ENCODE measurements at places on chromosomes 5 and 9.

DNA sequence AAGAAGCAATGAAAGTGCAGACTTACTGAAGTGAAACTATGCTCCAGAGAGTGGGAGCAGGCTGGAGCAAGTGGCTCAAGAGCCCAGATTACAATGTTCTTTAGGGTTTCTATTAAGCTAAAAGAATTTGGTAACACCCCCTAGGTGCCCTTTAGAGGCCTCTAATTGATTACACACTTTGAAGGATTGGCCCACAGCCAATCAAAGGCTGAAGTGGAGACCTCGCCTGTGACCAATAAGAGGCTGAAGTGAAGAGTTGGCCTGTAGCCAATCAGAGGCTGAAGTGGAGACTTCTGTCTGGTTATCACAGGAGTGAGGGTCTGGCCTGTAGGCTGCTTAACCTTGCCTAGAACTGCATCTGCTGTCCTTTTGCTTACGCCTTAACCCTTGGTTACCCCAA, 46.7 kb upstream of the SPATA31C2 start:
- DNase-seq, result no peak

GRCh38 chr9:34070606-34071324, 22.1 kb upstream of the UBAP2 start:
- DNase-seq, result no peak

GRCh38 chr5:135032999-135033861, 798 bp downstream of the PITX1 start:
- DNase-seq, result peak; percentile 10

GRCh38 chr9:87635656-87636501, 90.0 kb upstream of the CTSL start:
- no peak for DNase-seq

- DNase-seq, result no peak
These were observed 39.9 kb upstream of the RNF130 start for GRCh38 chr5:180111273-180112002.

DNA sequence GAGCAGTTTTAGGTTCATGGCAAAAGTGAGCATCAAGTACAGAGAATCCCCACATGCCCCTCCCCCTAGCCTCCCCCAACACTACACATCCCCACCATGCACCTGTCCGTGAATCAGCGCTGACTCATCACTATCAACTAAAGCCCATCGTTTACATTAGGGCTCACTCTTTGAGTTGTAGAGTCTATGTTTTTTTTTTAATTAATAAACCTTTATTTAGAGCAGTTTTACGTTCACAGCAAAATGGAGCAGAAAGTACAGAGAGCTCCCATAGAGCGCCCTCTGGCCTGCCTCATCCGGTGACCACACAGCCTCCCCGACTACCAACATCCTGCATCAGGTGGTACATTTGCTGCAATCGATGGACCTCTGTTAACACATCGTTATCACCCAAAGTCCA, 47.9 kb upstream of the UNC5A start:
- DNase-seq, result no peak

DNA sequence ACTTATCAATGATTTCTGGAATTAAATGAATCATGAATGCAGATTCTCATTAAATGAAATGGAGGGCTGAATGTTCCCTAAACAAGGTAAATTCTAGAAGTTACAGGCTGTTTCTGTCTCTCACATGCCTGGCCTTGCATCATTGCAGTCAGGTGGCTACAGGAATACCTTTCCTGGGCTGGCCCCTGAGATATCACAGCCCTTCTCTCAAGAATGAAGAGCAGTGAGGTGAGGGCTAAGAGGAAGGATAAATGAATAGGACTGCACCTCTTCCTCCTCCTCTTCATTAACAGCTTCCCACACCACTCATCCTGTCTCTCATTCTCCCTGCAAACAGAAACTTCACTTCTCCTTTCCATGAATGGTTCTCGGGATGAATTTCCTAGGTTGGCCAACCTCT, 22.5 kb downstream of the ARHGEF28 start:
- no peak for DNase-seq

DNA sequence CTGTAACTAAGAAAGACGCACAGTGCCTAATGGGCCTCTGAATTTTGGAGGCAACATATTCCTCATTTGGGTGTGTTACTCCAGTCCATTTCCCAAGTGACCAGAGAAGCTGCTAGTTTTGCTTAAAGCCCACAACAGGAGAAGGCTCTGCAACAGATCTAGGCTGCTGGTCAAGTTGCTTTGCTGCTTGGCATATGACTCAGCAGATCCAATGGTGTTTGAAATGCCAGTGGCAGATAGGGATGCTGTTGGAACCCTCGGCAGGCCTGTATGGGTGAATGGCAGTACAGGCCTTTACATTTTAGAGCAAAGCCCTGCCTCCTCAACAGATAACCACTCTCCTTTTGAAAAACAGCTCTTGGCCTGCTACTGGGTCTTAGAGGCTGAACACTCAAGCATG, 36.2 kb upstream of the ROR2 start:
- DNase-seq, result no peak

- DNase-seq, result no peak
These were observed 191.0 kb downstream of the GABBR2 start for GRCh38 chr9:98517761-98518160.

DNA sequence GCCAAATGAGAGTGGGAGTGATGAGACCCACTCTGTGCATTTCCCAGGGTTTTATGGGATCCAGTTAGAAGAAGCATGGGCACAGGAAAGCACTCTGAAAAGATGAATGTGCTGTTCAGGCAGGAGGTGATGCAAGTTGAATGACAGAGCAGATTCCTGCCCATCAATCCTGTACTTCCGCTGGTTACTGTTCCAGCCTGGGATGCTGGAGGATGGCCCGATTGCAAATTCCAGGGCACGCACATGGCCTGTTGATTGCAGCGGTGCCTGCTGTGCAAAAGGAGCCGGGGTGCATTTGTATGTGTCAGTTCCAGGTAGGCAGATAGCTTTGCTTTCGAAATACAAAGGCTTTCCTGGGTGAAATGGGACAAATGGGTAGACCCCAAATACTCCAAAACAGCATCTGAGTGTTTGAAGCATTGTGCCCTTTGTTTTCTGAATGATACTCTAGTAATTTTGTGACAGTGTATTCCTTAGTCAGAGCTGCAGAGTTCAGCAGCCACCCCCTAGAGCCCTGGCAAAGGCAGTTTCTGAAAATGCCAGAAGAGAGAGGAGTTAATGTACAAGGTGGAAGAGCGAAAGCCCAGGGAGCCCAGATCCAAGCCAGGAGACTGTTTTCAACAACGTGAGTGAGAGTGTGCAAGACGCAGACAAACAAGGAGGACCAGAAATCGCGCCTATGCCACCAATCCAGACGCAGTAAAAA, 454.2 kb upstream of the CLINT1 start:
- DNase-seq, result no peak

- DNase-seq, result no peak
These were observed 71.6 kb downstream of the ERCC6L2 start for GRCh38 chr9:95947118-95947517.

- DNase-seq, result no peak
These were observed 491.7 kb upstream of the PIK3R1 start for GRCh38 chr5:67723873-67724272.

DNA sequence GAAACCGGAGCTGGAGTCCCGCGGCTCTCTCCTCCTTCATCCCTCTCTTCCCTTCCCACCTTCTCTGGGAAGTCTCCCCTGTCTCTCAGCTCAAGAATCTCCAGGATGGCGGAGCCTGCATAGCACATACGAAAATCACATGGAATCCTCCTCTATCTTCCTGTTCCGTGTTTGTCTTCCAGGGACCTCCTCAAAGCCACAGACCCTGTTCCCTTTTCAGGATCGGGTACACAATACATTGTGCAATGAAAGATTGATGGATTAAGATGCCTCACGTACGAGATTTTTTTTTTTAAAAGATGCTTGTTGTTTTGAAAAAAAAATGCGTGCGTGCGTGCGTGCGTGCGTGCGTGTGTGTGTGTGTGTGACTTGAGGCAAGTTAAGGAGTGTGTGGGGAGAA, 46.6 kb upstream of the OLFM1 start:
- no peak for DNase-seq

DNA sequence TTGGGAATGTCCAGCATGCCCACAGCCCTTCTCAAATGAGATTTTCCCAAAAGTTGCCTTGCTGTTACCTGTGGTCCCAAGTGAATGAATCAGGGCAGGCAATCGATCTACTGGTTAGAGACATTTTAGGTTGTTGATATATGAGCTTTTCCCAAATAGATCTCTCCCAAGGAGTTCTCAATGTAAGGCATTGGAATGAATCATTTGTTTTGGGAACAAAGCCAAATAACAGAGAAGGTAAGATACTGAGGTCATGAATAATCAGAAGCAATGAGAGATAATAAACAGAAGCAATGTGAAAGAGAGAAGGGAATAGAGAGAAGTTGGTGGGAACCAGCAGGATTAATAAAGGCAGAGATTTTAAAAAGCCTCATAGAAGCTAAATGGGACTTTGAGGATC, 93.6 kb upstream of the FER start:
- DNase-seq, result no peak
